Retina (tissue), 1 donor: ENCODE measurements at places on chromosomes 12 and 14.
A peak's percentile ranks its signal among the peaks of the same experiment; 100 is the strongest.

DNA sequence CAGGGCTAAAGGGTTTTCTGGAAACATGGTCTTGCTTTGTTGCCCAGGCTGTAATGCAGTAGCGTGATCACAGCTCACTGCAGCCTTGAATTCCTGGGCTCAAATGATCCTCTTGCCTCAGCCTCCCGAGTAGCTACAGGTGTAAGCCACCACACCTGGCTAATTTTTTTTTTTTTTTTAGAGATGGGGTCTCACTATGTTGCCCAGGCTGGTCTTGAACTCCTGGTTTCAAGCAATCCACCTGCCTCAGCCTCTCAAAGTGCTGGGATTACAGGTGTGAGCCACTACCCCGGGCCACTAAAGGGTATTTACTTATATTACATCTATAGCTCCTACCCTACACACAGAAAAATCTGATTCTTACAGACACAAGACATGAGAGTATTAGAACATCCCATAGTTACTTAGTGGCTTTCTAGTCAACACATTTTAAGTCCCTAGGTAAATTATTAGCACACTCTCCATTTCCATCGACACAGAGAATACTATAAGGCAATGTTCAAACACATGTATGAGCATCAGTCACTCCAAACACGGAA lies 6.2 kb upstream of the DCAF11 start:
- no peak for DNase-seq

GRCh38 chr12:57456145-57456700 lies 1.1 kb downstream of the INHBE start:
- peak; percentile 68 for DNase-seq

- DNase-seq: no peak
These were observed 89.4 kb upstream of the SYT10 start for GRCh38 chr12:33529031-33529430.

GRCh38 chr14:22653012-22653621 lies 9.0 kb upstream of the OR6J1 start:
- DNase-seq: peak; percentile 46

DNA sequence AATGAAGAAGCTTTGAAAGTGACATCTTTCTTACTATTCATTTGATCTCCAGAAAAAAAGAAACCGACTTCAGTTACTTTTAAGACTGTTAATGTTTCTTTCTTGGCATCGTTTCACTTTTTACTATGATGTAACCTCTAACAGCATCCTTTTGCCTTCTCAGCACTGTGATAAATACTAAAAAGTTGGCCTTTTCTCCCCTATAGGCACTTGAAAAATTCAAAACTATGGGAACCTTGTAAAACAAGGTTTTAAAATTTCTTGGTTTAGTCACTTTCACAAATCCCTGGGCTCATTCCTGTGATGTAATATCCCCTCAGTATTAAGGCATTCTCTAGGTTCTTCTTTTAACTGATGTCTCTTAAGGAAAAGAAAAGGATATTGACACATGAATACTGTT lies 281.8 kb downstream of the EGLN3 start:
- no peak for DNase-seq

GRCh38 chr12:120102189-120103043 lies 14.1 kb downstream of the RAB35 start:
- DNase-seq: no peak

- DNase-seq: no peak
These were observed at the start of gene RDH16 for GRCh38 chr12:56957229-56958052. Gene RDH16 (minus strand): TSS chr12:56957608. CDS start chr12:56957462, 146 bp downstream.

GRCh38 chr14:51357250-51357649 lies 117.2 kb downstream of the TMX1 start:
- DNase-seq: no peak

GRCh38 chr14:99004112-99004511 lies 267.9 kb downstream of the BCL11B start:
- no peak for DNase-seq

- no peak for DNase-seq
These were observed 78.7 kb downstream of the TXNDC16 start for GRCh38 chr14:52473557-52473956.

DNA sequence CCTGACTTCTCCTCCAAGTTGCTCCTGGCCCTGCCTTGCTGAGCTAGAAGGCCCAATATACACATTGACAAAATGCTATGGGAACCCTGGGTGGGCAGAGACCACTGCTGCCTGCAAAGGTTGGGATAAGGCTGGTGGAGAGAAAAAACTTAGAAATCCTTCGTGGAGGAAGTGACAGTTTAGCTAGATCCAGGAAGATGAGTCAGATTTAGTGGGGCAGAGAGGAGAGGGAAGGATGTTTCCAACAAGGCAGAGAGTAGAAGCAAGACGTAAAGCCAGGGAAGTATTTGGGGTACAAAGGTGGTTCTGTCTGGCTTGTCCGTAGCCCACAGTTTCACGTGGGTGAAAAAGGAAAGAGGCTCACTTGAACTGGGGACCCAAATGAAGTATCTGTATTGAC lies 69.0 kb upstream of the CLMN start:
- DNase-seq: no peak
